ENCODE measurements at places on chromosomes 16 and 17.

DNA sequence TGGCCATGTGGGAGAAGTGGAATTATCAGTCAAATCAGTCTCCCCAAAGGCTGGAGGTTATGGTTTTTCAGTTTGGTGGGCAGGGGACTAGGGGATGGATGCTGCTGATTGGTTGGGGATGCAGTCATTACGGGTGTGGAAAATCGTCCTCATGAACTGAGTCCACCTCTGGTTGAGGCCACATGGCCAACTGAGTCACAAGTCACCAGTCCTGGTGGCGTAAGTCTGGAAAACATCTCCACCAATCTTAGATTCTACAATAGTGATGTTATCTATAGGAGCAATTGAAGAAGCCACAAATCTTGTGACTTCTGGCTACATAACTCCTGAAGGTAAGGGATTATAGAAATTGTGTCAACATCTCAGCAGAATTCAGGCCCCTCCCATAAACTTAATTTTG is 5.2 kb upstream of the RNF135 start:
- DNase-seq: no peak

GRCh38 chr16:71609066-71609465 is 16.9 kb upstream of the MARVELD3 start:
- DNase-seq: no peak

- DNase-seq: no peak
These were observed 374.0 kb downstream of the KIF2B start for GRCh38 chr17:54196751-54197150.

DNA sequence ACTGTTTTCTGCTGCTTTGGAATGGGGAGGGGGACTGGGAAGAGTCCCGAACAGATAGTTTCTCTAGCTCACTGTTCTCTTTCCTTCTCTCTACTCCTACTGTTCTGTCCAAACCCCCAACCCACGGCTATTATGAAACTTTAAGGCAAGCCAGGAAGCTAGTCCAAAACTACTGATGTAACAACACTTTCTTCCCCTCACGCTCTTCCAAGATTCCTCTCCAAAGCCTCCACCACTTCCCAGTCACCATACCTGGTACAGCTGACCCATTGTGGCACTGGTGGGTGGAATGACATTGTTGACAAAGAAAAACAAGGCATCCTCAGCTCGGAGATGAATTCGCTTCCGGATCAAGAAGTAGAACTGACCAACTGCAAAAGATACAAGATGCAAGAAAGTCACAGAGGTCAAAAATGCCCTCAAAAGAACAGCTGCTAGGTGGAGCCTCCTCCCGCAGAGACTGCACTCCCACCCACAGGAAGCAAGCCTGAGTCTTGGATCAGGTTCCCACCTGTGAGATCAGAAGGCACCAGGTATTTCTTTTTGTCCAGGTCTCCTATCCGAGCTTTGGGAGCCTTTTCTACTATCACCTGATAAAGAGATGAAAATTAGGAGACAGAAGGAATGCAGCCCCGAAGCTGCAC is 1.0 kb downstream of the GABARAP start:
- DNase-seq: no peak

DNA sequence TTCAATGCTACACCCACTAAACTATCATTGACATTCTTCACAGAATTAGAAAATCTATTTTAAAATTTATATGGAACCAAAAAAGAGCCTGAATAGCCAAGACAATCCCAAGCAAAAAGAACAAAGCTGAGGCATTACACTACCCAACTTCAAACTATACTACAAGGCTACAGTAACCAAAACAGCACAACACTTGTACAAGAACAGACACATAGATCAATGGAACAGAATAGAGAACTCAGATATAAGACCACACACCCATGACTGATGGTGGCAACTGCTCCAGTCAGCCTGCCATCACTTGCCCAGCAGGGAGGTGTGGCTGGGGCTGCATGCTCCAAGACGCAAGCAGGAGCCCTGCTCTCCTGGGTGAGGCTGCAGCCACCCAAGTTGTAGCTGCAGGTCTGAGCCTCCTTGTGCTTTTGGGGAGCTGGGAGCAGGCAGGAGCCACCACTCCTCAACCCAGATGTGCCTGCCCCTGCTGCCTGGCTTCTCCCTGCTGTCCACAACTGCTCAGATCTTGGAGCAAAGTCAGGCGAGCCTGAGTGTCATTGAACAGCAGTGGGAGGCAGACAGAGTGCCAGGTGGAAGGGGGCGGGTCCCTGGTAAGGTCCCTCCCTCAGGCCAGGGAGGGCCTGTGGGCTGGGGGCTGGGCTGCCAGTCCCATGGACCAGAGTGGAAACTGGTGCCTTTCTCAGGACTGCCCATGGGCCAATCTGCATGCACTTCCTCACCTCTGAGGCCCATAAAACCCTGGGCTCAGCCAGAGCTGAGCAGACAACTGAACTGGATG is 24.7 kb downstream of the SSH2 start:
- no peak for DNase-seq

- DNase-seq: no peak
These were observed 15.6 kb downstream of the B4GALNT2 start for GRCh38 chr17:49148171-49148570.

DNA sequence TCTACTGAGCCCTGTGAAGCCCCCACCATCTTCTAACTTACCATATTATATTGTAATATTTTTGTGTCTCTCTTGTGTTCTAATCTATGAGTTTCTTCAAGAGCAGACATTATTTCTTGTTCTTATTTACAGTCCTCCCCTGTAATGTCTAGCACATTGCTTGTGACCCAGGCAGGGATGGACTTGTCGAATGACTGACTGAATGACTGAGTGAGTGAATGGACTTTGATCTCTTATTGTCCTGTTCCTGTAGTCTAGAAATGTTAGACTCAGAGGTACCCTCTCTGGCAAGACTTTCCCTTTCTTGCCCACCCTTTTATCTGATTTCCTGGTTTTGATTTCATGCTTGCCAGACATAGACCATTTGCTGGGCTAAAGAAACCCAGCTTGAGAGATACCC is 35.0 kb upstream of the MED13 start:
- DNase-seq: no peak

DNA sequence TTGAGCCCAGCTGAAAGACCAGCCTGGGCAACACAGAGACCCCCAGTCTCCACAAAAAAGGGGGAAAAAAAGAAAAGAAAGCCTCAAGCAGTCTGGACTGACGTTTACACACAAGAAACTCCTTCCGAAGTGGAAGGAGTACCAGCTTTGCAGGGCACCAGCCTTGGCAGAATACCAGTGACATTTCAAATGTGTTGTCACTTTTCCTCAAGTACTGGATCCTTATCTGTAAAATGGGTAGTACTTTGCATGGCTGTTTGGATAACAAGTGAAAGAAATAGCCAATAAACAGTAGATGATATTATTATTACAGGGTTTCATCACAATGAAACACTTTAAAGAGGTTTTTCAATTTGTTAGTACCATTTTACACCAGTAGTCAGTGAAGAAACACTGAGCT is 14.2 kb downstream of the YWHAE start:
- DNase-seq: no peak
